Neural crest cell (in vitro differentiated cells): ENCODE measurements at places on chromosomes 2 and 18.

- no peak for DNase-seq
These were observed 9.2 kb upstream of the ALPP start for GRCh38 chr2:232369126-232369951.

GRCh38 chr2:33671198-33671597 is 72.1 kb upstream of the FAM98A start:
- DNase-seq: no peak

DNA sequence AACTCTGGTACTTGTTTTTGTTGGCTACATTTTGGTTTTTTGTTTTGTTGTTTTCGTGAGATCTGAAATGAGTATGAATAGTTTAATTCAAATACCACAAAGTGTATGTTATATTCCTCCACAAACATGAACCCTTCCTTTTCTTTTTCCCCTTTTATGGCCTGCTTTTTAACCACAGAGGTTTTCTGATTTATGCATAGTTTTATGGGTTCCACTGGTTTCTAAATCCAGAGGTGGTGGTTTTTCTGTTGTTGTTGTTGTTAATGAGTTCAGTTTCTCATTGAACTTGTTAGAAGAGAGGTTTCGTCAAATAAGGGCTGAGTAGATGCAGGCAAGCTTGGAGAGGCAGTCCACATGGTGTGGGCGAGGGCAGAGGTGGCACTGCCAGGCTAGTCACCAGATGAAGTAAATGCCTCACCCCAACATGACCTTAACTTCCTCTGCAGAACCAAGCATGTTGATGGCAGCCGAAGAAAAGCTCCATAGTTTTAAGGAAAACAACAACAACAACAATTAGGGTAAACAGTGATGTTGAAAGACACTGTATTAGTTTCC is 72.5 kb downstream of the RIF1 start:
- no peak for DNase-seq

- DNase-seq: no peak
These were observed 12.5 kb downstream of the KCNIP3 start for GRCh38 chr2:95309599-95309998.

DNA sequence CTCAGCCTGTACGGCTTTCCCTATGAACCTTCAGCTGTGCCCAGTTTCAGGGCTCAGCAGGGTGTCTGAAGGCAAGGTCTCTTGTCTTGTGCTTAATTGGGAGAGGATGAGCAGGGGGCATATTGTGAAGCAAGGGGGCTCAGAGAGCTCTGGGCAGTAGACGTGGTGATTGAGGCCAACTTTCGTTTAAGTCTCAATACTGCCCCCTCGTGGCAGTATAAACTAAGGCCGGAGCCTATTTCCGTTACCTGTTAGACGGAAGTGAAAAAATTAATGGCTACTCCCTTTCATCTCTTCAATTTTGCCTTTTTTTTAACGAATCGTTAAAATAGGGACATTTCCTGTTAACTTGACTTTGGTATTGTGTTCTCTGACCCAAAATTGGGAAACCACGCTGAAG is 193.4 kb downstream of the TDRD15 start:
- peak; percentile 57 for DNase-seq

GRCh38 chr18:6891788-6892187 is 162.3 kb downstream of the ARHGAP28 start:
- no peak for DNase-seq

DNA sequence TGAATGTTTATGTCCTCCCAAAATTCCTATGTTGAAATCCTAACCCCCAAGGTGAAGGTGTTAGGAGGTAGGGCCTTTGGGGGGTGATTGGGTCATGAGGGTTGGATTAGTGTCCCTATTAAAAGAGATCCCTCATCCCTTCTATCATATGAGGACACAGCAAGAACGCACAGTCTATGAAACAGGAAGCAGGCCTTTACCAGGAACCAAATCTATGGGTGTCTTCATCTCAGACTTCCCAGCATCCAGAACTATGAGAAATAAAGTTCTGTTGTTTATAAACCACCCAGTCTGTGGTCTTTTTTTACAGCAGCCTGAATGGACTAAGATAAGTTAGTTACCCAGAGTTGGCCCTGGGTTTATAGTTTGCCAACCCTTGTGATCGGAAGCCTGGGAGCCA is 153.1 kb downstream of the INO80D start:
- no peak for DNase-seq

- no peak for DNase-seq
These were observed 154.5 kb downstream of the ANTXR1 start for GRCh38 chr2:69167469-69167822.
